Adrenal gland (tissue), 19 donors: ENCODE measurements at places on chromosomes 7 and 10. TPM values are rescaled to one million over a fixed set of nuclear protein-coding genes. Genes with fewer than 3 reads are reported as not detected.

The CNTNAP2 gene
- 0.92 TPM for total RNA-seq

- no peak for DNase-seq
These were observed 23.9 kb upstream of the GPR26 start for GRCh38 chr10:123642293-123642692.

GRCh38 chr10:93596539-93596938, 4.5 kb downstream of the RBP4 start:
- DNase-seq = no peak

DNA sequence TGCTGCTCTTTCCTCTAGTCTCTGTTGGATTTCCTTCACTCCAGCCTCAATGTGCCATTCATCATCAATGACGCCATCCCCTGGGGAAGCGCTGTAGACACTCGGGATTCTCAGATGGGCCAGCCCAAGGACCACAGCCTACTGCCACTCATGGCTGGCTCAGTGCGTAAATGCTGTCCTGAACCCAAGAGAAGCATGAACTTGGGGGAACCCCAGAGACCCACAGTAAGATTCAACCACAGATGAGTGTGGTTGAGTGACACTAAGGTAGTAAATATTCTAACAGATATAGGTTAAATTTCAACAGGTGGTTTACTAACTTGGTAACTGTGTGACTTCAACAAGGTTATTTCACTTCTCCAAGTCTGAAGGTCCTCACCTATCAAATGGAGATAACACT, 304.1 kb downstream of the GRM8 start:
- DNase-seq = no peak

The GIMAP6 gene
- 21.5 TPM for total RNA-seq
